ENCODE measurements at places on chromosomes 11 and 22.

GRCh38 chr11:73539506-73540084 lies 58.3 kb downstream of the FAM168A start:
- no peak for DNase-seq

DNA sequence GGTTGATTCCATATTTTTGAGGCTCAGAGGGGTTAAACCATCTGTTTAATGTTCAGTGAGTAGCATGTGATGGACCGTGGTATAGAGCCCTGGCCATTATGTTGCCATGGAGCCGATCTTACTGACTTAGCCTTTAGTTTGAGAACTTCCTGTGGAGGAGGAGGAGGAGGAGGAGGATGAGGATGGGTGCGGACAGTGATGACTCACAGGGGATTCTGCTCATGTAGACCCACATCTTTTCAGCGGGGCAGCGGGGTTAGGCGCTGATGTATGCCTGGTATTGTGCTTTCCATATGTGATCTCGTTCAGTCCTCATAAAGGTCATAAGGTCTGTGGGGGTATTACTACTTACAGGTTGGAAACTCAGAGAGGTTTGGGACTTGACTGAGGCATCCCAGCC lies 13.9 kb downstream of the STX3 start:
- DNase-seq = no peak

DNA sequence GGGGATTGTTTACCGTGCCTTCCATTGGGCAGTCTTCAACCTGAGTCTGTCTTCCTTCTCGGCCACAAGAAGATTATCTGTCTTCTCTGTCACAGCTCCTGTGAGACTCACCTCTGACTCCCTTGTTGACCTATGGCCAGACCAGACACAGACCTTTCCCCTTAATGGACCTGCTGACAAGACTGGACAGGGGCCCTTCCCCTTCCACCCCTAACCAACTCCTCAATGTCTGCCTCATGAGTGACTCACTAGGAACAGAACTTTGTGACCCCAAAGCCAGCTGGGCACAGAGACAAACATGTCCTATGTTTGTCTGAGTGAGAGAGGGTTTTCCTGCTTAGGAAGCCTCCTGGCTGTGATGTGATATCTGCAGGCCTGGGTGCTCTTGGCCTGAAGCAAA lies 405.0 kb downstream of the BRD1 start:
- DNase-seq = no peak

DNA sequence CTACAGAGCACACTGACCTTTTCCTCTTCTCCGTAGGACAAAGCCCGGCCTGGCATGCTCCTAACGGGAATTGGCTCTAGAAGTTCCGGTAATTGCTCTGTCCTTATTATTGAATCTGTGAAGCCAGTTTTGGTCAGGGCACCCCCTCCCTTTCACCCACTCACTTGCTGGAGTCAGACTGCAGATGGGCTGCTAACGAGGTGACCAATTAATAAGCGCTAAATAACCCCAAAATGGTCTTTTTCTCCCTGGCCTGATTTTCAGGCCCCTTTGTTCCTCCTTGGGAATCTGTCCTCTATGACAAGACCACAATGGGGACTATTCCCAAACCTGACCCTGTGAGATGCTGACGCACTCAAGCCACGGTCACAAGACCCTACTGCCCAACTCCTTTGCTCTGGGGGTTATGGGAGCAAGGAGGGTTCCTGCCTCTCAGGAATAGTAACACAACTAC lies 610.0 kb upstream of the CADM1 start:
- no peak for DNase-seq

- no peak for DNase-seq
These were observed 9.0 kb upstream of the AGBL2 start for GRCh38 chr11:47724041-47724729.

DNA sequence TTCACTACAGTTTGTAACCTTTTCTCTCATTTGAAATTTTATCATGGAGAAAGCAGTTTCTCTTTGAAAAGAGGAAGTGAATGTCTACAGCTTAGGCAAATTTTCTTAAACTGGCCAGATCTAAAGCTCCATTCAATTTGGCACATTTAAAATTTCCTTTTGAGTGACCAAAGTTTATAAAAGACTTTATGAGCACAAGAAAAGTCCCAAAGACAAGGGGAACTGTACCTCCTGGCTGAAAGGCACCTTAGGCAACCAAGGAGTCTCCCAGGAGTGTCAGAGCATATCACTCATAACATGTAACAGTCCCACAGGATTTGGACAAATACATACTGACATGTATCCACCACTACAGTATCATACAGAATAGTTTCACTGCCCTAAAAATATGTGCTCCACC lies 41.3 kb downstream of the NARS2 start:
- no peak for DNase-seq

DNA sequence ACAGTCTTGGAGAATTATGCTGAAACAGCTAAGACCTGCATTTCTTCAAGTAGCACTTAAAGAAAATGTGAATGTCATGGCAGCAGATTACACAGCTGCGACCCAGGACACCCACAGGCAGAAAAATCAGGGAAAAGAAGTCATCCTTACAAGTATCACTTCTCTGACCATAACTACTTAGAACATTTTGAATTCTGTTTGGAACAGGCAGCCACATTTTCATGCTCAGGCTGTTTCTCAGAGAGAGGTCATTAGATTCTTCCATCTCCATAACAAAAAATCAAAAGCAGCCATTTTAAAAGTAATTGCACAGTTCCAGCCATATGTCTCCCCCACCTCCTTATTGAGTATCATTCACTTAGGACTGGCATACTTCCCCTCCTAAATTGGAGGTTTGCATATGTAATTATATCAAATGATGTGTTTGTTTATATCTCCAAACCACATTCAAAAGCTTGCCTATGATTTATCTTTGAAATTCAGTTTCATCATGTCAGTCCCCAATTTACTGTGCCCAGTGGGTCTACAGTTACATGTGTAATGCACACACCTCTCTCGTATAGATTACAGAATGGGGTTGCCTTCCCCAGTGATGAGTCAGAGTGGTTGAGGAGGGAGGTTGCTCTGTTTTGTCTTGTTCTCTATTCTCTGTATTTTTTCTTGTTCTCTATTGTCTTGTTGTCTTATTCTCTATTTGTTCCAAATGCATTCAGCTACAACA lies 276.5 kb upstream of the MTNR1B start:
- DNase-seq = no peak
